ENCODE measurements at places on chromosomes 16 and 17.

DNA sequence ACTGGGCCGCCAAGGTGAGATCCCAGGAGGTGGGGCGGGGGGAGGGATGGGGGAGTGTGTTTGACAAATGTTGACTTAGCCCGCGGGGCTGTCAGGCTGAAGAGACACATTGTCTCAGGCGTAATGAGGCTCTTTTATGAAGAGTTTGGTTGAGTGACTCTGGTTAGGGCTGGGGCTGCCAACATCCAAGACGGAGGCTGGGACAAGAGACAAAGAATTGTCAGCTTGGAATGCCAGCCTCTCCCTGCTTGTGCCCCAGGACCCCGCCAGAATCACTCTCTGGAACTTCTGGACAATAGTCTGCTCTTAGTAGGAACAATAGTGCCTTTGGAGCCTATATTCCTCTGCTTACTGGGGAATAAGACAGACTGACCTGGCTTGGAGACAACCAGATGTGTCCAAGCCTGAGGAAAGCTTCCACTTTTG, 24.0 kb downstream of the PCTP start:
- no peak for DNase-seq

DNA sequence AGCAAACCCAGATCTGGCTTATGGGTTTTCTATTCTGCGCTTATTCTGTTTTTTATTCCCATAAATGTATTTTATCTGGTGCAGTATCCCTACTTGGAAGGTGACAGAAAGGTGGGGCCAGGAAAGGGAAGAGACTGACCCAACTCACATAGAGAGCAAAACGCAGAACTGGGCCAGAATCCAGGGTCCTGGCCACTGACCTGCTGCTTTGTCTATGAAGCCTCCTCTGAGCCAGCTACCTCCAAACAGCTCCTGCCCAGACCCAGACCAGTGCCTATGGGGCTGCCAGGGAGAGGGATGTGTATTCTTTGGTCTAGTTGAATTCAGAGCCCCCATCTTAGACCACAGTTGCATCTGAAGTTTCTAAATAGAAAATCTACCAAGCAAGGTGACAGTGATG, 36.4 kb upstream of the CES5A start:
- no peak for DNase-seq

DNA sequence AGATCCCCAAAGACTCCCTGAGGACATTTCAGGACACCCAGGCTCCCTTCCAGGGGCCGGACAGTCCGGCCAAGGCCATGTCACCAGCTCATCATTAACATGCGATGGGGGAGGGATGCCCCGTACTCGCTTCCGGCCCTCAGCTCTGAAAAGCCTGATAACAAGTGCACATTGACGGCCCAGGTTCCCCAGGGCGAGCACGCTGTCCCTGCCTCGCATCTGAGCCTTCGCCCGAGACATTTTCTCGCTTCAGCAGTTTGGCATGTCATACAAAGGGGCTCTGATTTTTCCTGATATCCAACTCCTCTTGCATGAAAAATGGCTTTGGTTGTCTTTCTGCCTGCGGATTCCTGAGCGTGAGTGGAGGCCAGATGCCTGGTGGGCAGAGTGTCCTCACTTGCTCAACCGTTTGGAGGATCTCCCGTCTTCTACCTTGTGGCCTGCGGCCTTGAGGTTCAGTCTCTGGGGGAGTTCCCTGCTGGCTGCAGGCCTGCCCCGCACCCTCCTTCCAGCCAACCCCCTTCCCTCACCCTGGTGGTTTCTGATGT, 14.1 kb downstream of the CACNG4 start:
- no peak for DNase-seq

DNA sequence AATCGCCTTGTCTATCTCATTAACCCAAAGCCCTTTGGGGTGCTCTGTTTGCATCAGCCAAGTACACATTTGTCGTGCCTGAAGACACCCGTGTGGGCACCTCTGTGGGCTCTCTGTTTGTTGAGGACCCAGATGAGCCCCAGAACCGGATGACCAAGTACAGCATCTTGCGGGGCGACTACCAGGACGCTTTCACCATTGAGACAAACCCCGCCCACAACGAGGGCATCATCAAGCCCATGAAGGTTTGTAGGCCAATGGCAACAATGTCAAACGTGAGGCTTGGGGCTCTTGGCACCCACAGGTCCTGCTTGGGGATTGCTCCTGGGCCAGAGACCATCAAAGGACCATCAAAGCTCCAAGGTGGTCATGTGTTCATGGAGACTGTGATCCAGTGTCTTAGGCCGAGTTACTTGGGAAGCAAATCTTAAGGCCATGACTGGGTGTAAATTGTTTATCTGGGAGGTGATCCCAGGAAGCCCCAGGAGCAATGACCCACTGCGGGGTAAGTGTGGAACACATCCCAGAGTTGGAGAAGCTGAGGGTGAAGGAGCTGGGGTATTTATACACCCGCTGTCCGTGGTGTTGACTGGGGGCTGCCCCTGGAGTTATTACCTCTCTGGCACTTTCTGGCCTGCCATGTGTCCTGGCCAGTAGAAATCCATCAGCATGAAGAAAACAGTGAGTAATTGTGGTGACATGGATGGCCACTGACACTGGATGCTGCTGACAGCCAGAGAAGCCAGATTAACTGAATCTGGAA, 24.0 kb downstream of the CDH5 start:
- DNase-seq, result no peak

- no peak for DNase-seq
Observed at GRCh38 chr16:2973093-2973492, 3.9 kb downstream of the PAQR4 start.

- no peak for DNase-seq
Observed at GRCh38 chr17:62860962-62861873, 53.1 kb upstream of the MARCHF10 start.

DNA sequence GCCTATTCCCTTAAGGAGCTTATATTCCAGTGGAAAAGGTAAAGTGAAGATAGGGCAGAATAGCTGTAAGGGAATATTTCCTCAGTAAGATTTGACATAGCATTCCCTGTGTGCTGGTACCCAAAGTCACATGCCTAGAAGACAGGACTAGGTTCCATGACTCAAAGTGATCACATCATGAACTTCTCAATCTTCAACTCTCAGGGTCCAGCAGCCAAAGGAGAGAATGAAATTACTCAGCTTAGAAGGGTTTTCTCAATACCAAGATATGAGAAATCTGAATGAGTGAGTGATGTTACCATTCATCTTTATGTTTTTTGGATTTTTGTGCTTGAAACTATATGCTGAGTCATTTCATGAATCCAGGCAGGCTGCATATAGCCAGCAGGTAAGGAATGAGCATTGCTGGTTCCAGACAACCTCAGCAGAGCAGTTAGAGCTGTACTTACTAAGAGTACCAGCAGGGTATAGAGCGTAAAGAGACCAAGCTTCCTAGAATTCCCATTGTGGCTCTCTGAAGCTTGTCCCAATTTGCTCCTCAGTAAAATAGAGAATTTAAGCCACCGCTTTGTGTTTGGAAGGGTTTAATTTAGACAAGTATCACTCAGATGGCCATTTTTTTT, 91.1 kb downstream of the ANKFN1 start:
- no peak for DNase-seq

DNA sequence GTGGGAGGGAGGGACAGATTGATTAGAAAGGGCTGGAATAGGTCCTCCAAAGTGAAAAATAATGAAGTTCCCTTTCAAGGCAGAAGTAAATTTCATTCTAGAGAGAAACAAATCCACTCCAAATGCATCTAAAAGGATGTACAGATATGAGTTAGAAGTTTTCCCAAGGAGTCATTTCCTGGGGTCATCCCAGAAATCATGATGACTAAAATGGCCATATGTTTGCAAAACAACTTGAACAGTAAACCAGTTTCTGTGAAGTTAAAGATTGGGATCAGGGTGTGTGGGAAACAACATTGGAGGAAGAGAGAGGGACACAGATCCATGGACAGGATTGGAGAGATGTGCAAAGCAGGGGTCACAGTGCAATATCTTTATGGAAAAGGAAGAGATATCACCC, 32.5 kb upstream of the ARHGAP44 start:
- DNase-seq, result no peak

DNA sequence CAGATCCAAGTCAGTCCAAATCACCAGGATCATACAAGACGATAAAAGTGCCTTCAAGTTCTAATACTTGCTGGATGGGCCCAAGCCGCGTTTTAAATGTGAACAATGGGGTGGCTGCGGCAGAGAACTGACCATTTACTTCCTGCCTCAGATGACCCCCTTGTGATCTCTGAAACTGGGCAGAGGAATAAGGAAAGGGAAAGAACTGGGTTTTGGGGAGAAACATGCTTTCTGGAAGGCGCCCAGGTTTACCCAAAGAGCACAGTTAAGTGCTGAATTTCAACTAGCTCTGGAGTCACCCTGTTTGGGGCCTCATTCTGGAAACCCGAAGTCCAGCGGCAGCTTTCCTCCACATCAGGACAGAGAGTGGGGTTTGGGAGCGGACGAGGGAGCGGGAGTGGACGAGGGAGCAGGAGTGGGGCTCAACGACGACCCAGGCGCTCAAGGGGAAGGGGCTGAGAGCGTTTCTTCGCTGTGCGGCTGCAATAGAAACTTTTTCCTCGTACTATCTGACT, 1.6 kb downstream of the FAM20A start:
- DNase-seq, result no peak

DNA sequence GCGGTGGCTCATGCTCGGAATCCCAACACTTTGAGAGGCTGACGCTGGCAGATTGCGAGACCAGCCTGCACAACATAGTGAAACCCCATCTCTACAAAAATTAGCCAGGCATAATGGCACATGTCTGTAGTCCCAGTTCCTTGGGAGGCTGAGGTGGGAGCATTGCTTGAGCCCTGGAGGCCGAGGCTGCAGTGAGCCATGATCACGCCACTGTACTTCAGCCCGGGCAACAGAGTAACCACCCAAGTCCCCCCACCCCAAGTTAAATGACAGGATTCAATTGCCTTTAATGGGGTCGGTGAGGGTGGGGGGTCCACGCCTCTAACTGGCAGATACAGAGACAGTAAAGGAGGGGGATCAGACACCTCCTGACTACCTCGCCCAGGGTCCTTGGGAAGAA, 44.9 kb downstream of the EMP2 start:
- DNase-seq, result no peak

GRCh38 chr17:31442276-31442675, 50.8 kb downstream of the RAB11FIP4 start:
- no peak for DNase-seq

GRCh38 chr16:50535506-50536257, 12.5 kb upstream of the NKD1 start:
- DNase-seq, result no peak

GRCh38 chr17:75673487-75673886, 6.3 kb downstream of the SAP30BP start:
- DNase-seq, result no peak

GRCh38 chr16:56625140-56625942, at the start of gene MT1E:
Gene MT1E, plus strand, starts transcription at chr16:56625781. Its CDS starts 71 bp downstream, at chr16:56625852.
- peak; percentile 76 for DNase-seq

Data from CD8-positive, alpha-beta memory T cell (primary cell).